ENCODE measurements at places on chromosomes 7 and 10. TPM values are rescaled to one million over a fixed set of nuclear protein-coding genes. Genes with fewer than 3 reads are reported as not detected.

DNA sequence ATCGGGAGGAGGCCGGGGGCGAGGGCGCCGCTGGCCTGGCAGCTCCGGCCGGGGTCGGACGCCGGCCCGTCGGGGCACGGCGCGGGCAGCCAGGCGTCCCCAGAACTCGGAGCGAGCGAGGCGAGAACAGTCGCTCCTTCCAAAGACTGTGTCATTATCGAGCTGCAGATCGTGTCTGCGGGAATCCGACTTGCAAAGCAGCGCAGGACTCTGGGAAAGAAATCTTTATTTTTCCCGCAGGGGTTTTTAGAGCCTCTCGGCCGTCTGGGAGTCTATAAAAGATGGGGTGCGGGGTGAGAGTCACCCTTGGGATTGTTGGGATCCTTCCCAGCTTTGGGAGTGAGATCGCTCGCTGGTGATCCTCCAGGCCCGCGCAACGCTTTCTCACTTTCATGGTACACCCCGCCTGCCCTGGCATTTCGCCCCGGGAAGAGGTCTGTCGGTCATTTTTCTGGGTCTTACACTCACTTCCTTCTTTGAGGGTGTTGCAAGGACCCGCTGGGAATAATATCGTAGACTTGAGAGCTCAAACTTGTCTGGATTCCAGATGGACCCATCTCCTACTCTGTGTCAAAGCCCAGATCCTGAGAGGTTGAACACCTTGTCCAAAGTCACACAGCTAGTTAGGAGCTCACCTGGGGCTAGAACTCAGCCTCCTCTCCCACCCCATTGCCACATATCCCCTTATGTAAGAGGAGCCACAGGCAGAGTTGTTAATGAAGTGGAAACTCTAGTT lies 1.0 kb downstream of the UBTD1 start:
- no peak for DNase-seq

DNA sequence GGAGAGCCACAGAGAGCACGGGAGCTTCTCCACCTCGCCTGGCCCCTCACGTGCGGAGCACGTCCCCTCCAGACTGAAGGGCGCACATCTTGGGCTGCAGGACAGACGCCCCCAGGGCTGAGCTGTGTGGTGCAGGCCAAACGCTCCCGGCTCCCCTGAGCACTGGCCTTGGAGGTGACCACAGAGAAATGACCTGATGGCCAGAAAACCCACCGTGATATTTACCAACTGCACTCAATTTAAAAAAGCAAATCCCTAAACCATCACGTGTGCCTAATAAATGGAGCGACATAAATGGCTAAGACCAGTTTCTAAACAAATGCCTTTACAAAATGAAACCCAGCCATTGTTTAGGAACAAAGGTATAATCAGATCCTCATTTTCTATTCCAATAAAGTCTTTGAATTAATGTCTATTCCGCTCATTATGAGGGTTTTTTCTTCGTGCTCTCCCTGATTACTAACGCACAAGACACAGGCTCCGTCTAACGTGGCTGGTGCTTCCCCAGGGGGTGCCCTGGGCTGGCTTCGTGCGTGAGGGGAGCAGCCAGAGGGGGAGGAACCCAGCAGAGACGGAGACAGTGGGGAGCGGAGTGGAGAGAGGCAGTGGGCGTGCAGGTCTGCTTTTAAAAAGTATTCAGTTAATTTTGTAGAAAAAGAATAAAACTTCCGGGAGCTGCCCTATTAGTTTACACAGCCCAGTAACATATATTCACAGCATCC lies 190.3 kb downstream of the DNAJB6 start:
- DNase-seq, result no peak

DNA sequence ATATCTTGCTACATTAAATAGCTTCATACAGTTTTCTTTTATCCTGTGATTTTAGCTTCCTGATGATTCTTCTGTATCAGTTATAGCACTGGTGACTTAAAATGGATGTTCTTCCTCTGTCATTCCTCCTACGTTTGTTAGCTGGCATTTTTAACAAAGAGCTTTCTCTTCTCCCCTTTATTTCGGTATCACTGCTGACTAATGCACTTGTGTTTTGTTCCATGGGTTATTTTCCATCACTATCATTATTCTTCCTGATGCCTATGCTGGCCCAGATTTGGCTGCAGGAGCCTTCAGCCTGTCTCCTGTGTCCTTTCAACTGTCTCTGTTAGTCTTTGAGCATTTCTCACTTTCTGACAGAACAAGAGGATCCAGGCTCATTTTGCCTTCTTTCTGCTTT lies 13.1 kb downstream of the BMS1 start:
- DNase-seq, result no peak

DNA sequence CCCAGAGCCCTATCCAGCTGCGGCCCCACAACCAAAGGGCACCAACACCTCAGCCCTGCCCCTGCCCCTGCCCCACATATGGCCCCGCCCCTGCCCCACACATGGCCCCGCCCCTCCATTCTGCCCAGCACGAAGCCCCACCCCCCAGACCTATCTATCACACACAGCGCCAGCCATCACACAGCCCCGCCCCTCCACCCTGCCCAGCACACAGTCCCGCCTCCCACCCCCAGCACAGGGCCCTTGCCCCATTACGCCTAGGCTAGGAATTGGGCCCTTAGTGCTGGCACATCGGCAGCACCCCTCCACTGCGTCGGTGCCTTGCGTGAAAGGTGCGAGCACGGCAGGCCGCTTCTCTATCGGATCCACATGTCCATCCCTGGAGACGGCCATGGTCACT lies 126.8 kb downstream of the MAD1L1 start:
- DNase-seq, result no peak

Gene SLC29A4
- total RNA-seq, result 10.3 TPM
